Activated naive CD4-positive, alpha-beta T cell treated with Interleukin-2 at 50 U/mL for 16 hours (primary cell): ENCODE measurements at places on chromosomes 2 and 18.

GRCh38 chr2:240278661-240279060 lies 138.2 kb upstream of the OTOS start:
- DNase-seq = no peak

- no peak for DNase-seq
Measured at GRCh38 chr2:153221506-153221905, 257.1 kb downstream of the RPRM start.

DNA sequence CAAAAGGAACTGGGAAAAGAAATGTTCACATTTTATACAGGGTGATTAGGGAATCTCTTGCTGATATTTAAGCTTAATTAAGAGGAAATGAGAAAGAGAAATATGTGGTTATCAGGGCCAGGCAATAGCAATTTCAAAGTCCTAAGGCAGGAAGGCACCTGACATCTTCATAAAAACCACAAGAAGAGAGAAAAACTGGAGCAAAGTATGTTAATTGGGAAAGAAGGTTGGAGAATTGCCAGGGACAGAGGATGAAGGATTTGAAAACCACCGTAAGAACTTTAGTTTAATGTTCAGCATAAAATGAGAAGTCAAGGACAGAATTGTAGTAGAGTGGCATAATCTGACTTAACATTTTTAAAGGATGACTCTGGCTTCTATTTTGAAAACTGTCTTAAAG lies 691.8 kb upstream of the NRXN1 start:
- DNase-seq = no peak

DNA sequence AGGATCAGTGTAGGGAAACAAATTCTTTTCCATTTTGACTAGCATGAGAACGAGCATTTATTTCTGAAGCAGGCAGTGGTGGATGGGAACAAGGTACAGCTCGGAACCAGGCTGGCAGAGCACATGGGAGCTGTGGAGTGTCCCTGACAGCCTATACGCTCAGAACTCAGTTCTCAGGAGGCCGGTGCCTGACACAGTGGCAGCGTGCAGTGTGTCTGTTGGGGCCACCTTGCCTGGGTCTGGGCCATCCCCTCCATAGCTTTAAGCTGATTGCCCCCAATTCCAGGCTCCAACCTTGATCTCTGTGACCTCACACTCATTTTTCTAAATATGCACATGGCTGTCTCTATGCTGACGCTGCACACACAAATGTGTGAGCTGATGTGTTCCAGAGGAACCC lies 54.5 kb upstream of the ATG16L1 start:
- no peak for DNase-seq

DNA sequence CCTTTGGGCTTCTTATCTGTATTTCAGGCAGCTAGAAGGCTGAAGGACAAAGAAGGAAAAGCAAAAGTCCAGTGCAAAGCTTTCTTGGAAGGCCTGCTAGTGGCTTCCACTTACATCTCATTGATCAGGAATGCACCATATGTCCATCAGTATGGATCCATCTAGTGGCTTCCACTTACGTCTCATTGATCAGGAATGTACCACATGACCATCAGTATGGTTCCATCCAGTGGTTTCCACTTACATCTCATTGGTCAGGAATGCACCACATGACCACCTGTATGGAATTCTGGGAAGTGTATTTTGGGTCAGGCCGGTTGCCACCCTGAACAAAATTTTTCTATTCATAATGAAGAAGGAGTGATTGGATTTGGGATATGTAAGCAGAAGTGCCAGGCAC lies 70.6 kb downstream of the LYPD6 start:
- DNase-seq = no peak

DNA sequence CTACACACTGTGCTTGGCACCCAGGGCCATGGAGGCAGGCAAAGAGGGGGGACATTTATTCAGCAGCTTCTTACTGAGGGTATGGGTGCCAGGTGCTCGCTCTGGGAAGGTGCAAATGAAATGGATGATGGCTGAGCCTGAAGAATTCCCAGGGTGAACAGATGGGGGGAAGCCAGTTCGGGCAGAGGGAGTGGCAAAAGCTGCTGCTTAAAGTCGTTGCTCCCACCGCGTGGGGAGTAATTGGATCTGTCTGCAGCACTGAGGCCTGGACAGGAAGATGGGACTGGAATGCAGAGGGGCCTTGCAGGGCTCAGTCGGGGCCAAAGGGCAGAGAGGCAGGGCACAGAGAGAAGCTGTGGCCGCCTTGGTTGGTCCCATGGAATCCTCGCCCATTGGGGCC lies 51.2 kb downstream of the NEDD4L start:
- no peak for DNase-seq

GRCh38 chr2:62071760-62072680 lies 123.9 kb upstream of the B3GNT2 start:
- DNase-seq = no peak

DNA sequence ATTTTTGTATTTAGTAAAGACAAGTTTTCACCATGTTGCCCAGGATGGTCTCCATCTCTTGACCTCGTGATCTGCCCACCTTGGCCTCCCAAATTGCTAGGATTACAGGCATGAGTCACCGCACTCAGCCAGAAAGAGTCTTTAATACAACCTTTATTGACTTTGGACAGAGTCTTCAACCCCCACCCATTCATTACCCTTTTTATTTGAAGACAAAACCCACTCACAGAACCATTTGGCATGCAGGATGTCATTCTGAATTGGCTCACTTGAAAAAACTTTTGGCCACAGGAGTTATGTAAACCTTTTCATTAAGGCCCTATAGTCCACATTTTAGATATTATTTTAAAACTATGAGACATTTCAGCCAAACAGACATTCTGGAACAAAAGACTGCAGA lies 217.9 kb upstream of the RND3 start:
- no peak for DNase-seq

GRCh38 chr2:227404585-227405271 lies 17.0 kb upstream of the SCYGR1 start:
- DNase-seq = no peak

- no peak for DNase-seq
Measured at GRCh38 chr2:236637686-236638569, 68.3 kb downstream of the ACKR3 start.

GRCh38 chr2:85243101-85244072 lies 84.4 kb downstream of the TGOLN2 start:
- peak; percentile 9 for DNase-seq

DNA sequence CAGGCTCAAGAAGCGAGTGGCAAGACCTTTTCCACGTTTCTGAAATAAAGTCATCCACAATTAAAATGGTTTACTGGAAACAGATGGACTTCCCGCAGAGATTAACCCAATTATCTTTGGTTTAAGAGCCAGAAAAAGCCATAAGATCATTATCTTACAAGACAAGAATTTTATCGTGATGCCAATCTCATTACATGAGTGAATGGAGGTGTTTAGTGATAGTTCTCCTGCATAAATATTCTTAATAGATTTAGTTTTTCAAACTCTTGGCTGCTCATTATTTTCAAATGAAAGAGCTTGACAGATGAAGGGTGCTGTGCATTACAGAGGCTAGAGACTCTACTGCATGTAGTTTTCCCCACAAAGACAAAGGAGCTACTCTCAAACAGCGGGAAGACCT lies 1028.4 kb upstream of the PIK3C3 start:
- DNase-seq = no peak

- DNase-seq = no peak
Measured at GRCh38 chr2:51027442-51027841, 4.5 kb downstream of the NRXN1 start.

GRCh38 chr18:2618009-2618408 lies 37.5 kb upstream of the SMCHD1 start:
- DNase-seq = no peak

DNA sequence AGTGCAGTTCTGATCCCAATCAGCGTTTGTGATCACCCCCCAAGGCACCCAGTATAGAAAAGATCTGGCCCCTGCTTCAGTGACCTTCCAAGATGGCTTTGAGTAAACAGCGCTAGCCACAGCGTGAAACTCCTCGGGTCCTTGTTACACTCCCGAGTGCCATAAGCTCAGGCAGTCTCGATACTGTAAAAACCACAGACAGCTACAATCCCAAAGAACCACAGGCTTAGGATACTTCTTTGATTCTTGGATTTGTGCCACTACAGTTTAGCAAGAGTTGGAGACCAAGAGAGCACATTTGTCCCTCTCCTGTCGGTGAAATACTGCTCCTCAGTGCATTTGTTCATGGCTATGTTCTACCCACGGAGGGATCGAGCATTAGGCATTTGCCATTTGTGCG lies 352.5 kb upstream of the ZNF521 start:
- DNase-seq = no peak

DNA sequence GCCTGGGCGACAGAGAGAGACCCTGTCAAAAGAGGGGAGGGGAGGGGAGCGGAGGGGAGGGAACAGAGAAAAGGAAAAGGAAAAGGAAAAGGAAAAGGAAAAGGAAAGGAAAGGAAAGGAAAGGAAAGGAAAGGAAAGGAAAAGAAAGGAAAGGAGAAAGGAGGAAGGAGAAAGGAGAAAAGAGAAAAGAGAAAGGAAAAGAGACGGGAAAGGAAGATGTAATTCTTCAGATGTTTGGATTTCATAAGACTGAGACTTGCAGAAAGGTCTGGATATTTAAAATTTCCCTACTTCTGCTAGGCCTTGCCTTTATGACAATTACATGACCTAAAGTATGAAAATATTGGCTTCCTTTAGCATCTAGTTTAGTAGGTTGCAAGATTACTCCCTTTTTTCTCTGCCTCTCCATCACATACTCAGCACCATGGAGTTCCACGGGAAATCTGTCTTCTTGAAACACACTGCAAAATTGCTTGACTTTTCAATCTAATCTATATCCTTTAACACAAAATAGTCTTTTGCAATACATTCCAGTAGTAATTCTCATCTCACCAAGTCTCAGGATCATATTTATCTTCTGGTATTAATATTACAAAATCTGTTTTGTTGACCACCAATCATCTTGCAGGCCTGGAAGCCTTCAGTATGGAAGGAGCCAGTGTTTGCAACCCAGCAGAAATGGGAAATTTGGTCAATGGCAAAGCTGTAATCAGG lies 383.5 kb downstream of the ZEB2 start:
- no peak for DNase-seq

DNA sequence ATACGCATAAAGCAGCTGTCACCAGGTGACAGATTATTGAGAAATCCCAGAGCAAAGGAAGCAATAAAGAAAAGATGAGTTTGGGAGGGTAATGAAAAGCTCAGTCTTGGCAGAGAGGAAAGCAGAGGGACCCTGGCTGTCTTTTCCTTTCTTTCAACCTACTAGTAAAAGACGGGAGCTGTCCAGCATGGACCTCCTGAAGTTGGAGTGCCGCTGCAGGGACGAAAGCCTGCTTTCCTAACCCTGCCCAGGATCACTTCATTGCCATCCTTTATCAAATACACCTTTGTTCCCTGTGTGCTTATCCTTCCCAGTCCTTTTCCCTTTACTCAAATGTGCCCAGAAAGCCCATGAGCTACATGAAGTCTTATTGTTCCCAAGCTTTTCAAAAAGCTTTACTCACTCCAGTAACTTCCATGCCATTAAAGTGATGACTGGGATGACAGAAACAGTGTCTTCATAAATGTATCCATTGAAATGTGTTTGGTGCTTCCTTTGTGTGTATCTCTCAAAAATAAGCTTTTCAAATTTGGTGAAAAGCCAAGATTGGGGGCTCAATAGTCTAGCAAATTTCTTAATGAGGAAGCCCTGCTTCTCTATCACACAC lies 3.7 kb upstream of the SPR start:
- no peak for DNase-seq
